ENCODE measurements at places on chromosomes 5 and 9.

DNA sequence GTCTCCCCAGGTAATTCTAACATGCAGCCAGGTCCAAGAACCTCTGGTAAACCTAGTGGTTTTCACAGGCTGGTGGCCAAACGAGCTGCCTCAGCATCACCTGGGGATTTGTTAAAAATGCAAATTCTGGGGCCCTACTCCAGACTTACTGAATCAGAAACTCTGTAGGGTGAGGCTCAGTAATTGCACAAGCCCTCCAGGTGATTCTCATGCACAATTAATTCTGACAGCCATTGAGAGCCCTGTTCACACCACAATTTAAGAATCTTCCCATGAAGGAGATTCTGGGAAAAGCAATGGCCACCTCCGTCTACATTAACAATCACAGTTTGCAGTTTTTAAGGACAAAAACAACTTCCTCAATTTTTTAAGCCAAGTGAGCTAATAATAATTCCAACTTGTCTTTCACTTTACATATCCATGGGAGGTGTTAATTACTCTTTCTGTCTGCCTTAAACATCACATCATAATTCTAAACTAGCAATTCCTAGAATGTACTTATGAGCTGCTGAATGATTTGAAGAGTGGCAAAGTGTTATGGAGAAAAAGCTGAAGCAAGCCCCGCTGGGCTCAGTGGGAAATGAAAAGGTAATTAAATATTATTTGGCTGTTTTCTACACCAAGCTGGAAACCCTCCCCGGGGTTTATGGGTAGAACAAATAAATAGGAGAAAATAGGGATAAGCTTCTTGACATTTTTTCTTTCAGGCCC, 70.0 kb downstream of the GLDC start:
- no peak for DNase-seq

GRCh38 chr9:127926906-127927200, 3.7 kb downstream of the PIP5KL1 start:
- DNase-seq = no peak

DNA sequence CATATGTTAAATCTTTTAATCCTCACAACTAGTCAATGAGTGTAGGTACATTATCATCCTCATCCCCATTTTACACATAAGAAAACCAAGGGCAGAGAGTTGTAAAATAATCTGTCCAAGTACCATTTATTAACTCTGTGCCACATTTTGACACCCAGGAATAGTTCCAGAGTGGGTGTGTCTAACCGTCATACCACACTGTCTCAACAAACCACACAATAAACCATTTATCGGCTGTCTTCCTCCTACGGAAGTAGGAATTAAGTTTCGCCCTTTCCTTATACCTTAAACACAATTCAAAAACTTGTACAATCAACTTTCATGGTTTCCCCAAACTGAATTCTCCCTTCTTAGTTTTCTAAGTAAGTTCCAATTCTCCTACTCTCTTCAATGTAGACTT, 11.4 kb downstream of the AP3B1 start:
- no peak for DNase-seq

- DNase-seq = no peak
Measured at GRCh38 chr5:150613991-150614660, 26.3 kb upstream of the SYNPO start.

DNA sequence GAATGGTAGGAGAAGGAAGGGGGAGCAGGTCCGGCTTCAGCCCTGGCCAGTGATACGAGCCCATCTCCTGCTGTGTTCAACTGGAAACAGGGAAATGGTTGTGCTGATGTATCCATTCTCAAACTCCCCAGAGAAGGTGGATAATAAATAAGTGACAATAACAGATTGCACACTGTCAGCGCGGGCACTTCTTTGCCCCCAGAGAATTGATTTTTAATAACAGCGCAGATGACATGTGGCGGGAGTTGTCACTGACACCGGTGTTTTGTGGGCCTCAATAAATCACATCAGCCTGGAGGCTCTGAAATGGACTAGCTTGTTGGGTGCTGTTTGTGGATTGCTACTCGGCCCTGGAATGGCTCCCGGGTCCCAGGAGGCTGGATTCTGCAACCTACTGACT, 141.4 kb upstream of the PANK3 start:
- DNase-seq = no peak

DNA sequence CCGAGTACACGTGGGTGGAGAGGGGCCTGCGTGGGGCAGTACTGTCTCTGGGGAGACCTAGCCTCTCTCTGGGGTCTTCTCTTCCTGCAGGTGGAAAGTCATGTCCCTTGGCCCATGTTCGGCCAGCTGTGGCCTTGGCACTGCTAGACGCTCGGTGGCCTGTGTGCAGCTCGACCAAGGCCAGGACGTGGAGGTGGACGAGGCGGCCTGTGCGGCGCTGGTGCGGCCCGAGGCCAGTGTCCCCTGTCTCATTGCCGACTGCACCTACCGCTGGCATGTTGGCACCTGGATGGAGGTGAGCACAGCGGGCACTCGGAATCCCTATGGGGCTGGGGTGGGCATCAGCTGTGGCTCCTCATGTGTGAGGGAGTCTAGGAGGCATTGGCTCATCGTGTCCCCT, 5.5 kb upstream of the CACFD1 start:
- no peak for DNase-seq

GRCh38 chr9:76101491-76101890, 211.0 kb downstream of the PCSK5 start:
- DNase-seq = no peak

GRCh38 chr5:78127875-78128274, 166.6 kb downstream of the AP3B1 start:
- no peak for DNase-seq

DNA sequence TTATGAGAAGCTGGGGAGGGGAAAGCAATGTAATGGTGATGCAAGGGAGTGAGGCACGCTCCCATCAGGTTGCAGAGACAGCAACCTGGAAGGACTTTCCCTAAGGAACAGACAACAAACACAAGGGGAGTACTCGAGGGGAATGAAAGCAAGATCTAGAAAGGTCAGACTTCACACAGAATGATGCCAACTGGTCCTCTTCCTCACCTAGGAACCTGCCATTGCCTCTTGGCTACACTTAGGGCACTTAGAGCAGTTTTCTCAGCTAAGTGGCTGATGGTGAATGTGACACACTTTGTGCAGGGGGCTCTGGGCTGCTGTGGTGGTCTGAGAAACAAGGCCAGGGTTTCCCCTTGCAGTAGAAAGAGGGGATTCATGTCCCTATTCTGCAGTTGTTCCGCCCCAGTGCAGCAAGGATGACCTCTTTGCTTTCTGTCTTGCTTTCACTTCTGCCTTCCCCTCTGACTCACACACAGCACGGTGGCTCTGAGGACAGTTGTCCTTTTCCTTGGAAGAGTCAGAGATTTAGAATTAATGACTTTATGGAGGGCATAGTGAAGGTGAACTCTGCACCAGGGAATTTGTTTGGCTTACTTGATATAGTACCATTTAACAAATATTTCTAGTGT, 394.0 kb upstream of the KLF4 start:
- no peak for DNase-seq

DNA sequence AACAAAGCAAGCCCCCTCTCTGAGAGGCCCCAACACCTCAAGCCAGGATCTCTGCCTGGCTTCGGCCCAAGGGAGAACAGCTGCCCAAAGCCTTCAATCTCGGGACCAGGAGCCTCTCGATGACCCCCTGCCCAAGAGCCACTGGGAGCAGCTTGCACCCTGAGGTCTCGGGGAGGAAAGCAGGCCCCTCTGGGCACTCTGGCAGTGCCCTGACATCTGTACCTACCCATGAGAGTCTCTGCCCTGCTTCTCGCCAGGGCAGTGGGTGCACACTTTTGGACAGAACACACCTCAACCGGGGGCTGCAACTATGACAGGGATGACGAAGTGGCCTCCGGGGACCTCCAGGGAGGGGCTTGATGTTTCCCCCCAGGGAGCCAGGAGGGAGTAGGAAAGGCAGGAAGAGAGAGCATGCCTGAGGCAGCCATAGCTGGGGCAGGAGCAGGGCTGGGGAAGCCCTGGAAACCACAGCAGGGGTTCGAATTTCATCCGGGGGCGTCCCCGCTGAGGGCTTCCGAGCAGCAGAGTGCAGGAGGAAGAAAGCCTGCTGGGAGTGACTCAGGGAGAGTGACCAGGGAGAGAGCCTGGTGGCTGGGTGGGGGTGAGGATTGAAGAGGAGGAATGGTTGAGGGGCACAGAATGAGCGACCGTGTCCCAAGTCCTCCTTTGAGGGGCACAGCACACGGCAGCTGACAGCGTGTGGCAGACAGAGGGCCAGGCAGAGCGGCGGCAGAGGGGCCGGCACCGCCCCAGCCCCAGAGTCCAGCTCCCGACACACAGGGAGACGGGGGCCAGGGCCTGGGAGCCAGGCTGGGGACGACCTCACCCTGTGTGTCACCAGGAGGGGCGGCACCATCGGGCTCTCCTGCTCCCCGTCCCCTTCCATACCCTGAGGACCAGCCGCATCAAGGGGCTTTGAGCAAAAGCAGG, 1.8 kb downstream of the LPCAT1 start:
- peak; percentile 11 for DNase-seq

- no peak for DNase-seq
Measured at GRCh38 chr5:2001300-2001699, 118.6 kb upstream of the IRX4 start.

GRCh38 chr9:121048618-121049017, 1.5 kb downstream of the C5 start:
- no peak for DNase-seq

GRCh38 chr5:17229313-17229712, 11.9 kb downstream of the BASP1 start:
- DNase-seq = no peak

DNA sequence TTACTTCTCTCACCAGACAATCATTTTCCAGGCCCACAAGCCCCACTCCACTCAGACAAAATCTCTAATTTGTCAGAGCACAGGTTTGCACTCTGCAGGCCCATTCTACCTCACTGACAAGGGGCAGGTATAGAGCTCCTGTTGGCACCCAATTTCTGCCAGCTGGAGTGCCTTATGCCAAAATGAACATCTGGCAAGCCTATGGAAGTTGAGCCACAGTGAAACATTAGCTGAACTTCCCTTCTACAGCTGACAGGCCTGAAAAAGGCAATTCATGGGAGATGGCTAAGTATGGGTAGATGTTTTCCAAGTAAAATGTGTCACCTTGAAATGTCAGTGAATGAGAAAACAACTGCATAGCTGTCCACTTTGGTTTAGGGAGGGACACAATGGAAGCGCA, 87.0 kb downstream of the SPOCK1 start:
- no peak for DNase-seq

- DNase-seq = no peak
Measured at GRCh38 chr5:2750758-2751464, 566 bp downstream of the IRX2 start.

GRCh38 chr9:86039991-86040860, 59.1 kb downstream of the GOLM1 start:
- no peak for DNase-seq

DNA sequence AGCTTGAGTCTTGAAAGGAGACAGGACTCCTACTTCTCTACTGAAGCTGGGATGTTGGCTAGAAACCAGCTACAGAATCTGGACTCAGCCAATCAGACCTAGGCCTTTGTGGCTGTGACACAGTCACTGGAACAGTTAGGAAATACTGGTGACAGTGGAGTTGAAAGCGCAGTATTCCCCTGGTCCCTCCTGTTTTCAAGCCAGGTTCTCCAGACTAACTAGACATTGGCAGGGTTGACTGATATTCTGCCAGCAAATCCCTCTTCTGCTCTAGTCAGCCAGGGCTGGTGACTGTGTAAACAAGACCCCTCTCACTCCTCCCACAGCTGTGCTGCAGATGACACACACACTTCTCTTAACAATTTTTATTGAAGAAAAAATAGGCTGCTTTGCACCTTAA, 8.7 kb downstream of the SHROOM1 start:
- DNase-seq = no peak

GRCh38 chr5:31196309-31196708, 2.8 kb downstream of the CDH6 start:
- DNase-seq = no peak

DNA sequence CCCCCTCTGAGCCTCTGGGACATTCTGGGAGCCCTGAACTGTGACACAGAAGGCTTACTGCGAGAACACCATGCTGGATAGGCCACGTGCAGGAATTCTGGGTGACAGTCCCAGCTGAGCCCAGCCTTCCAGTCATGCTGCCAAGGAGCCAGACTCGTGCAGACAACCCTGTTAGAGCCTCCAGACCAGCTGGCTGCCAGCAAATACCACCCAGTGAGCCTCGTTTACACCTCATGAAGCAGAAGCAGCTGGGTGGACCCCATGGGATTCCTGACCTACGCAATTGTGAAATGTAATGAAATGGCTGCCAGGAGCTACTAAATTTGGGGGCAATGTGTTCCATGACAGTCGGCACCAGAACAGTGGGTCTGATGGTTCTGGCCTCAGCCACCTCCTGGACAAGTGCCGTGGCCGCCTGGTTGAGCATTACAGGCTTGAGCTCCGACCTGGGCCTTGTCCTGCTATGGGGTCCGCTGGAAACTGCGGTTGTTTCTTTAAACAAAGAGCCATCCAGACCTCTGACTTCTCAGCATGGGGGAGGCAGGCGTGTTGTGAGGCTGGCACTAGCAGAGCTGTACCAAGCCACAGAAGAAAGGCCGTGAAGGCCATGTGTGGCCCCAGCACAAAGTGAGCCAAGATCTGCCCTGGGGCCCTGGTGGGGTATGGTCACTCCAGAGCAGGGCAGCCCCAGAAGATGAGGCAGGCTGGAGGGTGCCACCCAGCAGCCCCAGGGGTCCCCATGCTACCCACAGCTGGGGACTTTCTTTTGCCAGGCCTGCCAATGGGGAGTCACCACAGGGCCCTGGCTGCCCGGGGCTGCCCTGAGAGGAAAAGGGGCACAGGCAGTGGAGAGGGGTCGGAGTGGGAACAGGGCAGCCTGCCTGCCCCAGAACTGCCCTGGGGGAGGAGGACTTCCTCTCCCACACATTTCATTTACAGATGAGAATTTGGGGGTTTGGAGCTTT, 19.3 kb upstream of the RXRA start:
- DNase-seq = no peak

GRCh38 chr9:127347831-127348776, 48.9 kb upstream of the SLC2A8 start:
- DNase-seq = no peak

- DNase-seq = no peak
Measured at GRCh38 chr5:84628918-84629317, 244.2 kb upstream of the EDIL3 start.

DNA sequence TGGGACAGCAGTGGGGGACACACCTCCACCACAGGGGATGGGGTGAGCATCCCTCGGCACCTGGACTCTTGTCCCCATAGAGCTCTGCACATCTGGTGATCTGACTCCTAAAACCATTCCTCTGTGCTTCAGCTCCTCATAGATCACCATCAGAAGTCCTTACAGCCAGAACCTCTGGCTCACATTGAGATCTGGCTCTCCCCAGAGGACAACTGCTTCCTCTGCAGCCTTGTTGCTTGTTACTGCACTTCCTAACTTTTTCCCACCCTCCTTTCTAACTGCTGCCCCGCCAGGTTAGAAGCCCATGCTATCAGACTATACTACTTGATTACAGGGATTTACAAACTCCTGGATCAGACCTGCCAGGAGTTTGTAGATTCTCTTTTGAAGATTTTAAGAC, 64.5 kb downstream of the ARSB start:
- no peak for DNase-seq

DNA sequence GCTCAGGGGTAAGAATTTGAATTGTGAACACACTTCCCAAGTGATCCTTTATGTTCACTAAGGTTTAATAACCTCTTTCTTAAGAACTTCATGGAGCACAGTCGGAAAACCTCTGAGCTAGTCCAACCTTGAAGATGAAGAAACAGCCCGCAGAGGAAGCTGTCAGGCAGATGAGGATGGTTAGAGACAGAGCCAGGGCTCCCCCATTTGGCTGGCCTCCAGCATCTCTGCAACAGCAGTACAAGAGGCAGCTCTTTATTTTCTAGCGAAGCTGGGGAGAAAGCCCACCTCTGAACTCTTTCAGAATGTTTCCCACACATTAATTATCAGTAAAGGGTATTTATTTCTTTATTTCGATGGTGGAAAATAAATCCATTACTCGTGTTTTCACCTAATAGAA, 350.8 kb downstream of the DMRT2 start:
- DNase-seq = no peak
